ENCODE measurements at places on chromosomes 16 and 17.
A peak's percentile ranks its signal among the peaks of the same experiment; 100 is the strongest.

- DNase-seq = no peak
Observed at GRCh38 chr17:6420173-6420641, 14.7 kb downstream of the AIPL1 start.

GRCh38 chr17:36935671-36936454 is 1.4 kb upstream of the LHX1 start:
- DNase-seq = no peak

GRCh38 chr17:17070931-17071330 is 28.7 kb downstream of the MPRIP start:
- DNase-seq = no peak

GRCh38 chr16:82183004-82183397 is 13.0 kb upstream of the MPHOSPH6 start:
- DNase-seq = no peak

- DNase-seq = no peak
Observed at GRCh38 chr17:37278247-37278894, 97.4 kb upstream of the C17orf78 start.

DNA sequence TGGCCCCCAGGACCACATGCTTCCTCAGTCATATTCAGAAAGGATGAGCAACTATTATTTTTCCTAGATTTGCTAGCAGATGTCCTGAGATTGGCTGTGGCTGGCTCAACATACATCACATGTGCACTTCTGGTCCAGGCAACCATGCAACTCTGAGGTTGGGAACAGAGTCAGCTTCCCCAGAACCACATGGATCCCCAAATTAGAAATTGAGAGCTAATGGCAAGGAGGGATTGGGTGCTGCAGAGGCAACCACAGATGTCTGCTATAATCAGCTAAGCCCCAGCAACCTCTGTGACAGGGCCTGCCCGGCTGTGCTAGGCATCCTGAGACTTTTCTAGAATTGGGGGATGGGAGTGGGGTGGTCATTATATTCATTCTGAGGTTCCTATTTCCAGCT is 33.8 kb upstream of the CLEC18A start:
- no peak for DNase-seq

GRCh38 chr16:9429646-9430330 is 338.3 kb downstream of the HAPSTR1 start:
- no peak for DNase-seq

DNA sequence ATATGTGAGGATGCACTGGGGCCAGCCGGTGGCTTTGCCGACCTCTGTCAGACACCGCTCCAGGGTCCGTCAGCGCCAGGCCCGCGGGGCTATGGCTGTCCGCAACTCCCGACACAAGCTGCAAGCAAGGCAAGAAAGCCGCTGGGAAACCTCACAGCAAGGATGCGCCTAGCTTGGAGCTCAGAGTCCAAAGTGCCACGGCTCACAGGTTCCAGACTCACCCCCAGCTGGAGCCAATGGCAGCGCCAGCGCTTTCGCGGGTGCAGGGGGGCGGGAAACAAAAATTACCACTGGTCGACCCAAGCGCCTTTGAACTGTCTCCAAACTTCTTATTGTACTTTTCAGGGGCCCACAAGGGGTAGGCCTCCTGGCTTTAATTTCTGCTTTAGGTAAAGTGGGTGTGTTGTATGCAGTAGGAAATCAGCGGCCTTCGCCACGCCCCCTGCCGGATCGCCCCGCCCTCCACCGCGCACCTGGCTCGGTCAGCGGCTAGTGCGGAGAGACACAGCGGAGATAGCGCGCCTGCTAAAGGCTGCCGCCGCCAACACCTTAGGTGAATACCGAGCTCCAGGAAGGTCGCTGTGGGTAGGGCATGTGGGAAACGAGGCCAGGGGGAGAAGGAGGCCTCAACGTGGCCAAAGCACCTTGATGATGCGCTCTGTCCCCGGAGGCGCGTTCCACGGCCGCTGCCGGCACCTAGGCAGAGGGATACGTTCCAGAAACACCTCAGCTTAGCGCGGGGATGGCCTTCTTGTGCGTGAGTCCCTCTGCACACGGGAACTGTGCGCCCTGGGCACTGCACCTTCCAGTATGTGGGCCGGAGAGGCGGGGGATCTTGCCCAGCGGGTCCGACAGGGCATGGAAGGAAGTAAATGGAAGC is 61.0 kb upstream of the RBL2 start:
- peak; percentile 75 for DNase-seq

- no peak for DNase-seq
Observed at GRCh38 chr17:10777131-10777807, 26.6 kb downstream of the TMEM238L start.

- no peak for DNase-seq
Observed at GRCh38 chr16:49788572-49788971, 67.3 kb downstream of the ZNF423 start.

DNA sequence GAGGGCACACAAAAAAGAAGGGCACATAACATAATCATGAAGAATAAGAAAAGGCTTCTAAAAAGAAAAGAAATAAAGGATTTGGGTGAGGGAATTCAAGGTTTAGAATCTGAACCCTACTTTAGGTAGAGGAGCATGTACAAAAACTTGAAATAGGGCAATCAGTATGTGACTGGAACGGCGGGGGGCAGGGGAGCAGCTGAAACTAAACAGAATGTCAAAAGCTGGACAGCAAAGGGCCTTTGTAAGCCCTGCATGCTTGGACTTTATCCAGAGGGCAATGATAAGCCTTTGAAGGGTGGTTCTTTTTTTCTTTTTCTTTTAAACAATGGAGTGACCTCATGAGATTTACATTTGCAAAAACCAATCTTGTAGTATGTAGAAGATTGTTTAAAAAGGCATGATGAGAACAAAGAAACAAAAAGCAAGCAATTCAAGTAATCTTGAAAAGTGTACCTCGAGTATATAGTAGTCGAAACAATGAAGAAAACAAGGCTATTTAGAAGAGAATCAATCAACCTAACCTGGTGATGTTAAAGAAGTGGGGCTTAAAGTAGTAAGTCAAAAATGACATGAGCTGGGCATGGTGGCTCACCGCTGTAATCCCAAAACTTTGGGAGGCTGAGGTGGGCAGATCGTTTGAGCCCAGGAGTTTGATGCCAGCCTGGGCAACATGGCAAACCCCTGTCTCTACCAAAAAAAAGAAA is 46.7 kb upstream of the ANKFY1 start:
- DNase-seq = no peak

DNA sequence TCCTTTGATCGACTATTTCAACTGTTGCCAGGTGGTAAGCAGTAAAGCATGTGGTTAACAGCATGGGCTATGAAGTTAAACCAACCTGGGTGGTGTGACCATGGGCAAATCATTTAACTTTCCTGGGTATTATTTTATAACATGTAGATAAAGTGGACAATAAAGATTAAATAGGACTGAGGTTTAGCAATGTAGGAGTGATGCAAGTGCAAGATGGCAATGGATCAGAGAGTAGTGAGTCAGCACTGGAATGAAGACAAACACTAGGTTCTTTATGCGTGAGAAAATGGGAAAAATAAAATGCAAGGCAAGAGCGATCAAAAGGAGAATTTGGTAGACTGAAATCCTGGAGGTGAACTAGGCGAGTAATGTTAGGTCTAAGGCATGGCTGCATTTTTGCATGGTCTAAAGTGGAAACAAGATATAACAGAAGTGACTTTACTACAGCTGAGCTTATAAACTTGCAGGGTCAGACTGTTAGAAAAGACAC is 222.4 kb upstream of the AXIN2 start:
- no peak for DNase-seq

- DNase-seq = no peak
Observed at GRCh38 chr16:9527976-9528375, 436.5 kb downstream of the HAPSTR1 start.

DNA sequence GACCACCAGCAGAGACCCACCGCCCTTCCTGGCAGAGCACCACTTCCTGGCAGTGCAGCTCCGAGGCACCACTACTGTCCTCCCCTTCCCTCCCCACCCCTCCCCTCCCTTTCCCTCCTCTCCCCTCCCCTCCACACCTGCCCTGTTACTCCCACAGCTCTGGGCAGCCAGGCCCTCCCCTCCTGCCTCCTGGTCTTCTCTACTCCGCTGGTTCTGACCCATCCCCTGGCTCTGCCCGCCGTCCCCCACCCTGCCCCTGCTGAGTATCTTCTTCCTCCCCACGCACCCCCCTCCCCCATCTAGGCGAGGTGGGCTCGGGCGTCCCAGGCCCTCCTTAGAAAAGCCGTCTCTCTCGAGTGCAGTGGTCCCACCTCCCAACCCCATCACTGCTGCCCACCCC is 77.7 kb downstream of the AMFR start:
- DNase-seq = no peak

DNA sequence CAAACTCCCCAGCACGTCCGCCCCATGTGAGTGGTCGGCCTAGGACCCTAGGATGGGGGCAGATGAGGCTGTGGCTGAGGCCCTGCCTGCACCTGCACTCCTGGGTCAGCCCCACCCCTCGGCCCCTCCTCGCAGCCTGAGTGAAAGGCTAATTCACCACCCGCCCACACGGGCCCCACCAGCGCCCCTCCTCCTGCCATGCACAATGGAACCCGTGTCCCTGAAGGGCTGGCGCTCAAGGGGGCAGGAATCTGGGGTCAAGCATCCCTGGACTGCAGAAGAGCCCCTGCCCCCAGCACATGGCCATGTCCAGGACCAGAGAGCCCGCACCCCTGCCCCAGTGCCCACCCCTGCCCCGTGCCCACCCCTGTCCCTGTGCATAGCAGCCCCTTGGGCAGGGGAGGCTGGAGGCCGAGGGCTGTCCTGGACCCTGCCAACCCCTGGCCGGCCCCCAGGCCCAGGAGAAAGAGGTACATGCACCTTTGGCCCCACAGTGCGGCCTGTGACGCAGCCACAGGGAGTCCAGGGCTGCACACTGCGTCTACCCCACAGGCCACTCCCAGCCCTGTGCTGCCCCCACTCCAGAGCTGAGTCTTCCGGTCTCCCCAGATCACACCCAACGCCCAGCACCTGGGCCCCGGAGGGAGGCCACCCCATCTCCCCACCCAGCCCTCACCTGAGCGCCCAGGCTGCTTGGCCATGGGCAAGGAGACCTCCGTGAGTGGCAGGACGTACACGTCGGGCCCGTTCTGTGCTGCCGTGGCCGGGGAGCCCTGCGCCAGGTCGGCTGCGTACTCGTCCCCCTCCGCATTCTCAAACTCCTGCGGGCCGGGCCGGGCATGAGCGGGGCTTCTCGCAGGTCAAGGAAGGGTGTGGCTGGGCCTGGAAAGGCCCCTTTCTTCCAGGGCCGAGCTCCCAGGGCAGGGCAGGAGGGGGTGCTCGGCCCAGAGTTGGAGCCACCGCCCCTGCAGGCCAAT is 34.6 kb upstream of the PVALEF start:
- no peak for DNase-seq

DNA sequence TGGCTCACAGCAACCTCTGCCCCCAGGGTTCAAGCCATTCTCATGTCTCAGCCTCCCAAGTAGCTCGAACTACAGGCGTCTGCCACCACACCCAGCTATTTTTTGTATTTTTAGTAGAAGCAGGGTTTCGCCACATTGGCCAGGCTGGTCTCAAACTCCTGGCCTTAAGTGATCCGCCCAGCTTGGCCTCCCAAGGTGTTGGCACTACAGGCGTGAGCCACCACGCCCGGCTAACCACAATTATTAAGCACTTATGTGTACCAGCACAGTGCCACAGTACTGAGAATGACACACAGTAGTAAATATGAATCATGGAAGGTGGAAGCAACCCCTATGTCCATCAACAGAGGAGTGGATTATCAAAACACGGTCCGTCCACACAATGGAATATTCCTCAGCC is 49.8 kb downstream of the COTL1 start:
- DNase-seq = no peak

DNA sequence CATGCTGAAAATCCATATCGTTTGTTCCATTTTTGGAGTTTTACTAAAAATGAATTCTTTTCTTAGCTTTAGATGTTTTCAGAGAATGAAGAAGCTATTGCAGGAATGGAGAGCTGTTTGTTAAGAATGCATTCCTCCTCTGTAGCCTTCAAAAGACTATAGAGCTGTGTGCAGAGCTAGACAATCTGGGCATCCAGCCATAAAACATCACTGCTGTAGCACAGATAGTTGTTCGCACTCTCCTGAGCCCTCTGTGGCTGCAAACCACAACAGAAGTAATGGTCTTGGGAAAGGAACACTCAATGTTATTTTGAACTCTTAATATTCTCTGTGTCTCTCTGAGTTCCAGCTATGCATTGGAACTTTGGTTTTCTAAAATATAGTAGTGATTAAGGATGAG is 4.9 kb downstream of the TNRC6C start:
- DNase-seq = no peak

- DNase-seq = no peak
Observed at GRCh38 chr17:78735832-78736525, 46.1 kb downstream of the CYTH1 start.

- DNase-seq = no peak
Observed at GRCh38 chr16:47129755-47130435, 13.8 kb downstream of the NETO2 start.

GRCh38 chr17:4591529-4591928 is 7.2 kb downstream of the SMTNL2 start:
- no peak for DNase-seq

- no peak for DNase-seq
Observed at GRCh38 chr17:62562656-62563055, 64.8 kb upstream of the MRC2 start.

DNA sequence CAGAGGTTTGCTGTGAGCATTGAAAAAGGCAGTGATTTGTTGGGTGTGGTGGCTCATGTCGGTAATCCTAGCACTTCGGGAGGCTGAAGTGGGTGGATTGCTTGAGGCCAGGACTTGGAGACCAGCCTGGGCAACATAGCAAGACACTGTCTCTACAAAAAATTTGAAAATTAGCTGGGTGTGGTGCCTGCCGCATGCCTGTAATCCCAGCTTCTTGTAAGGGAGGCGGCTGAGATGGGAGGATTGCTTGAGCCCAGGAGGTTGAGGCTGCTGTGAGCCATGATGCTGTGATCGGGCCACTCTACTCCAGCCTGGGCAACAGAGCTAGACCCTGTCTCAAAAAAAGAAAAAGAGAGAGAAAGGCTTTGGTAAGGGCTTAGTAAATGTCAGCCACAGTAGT is 7.0 kb upstream of the NPIPB2 start:
- DNase-seq = no peak

DNA sequence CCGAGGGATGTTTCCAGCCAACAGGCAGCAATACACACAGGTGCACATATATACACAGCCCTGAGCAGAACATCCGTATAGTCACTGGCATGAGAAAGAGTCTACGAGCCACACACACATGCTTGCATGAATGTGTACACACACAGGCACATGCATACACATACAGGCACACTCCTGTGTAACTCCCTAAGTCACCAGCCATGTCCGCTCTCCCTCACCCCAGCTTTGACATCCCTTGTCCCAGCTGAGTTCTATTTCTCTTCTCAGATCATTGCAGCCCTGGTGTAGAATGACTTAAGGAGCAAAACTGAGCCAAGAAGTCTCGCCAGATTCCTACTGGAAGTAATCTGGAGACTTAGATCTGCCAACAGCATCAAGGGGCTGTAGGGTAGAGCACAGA is 13.1 kb downstream of the CDRT4 start:
- DNase-seq = no peak

- DNase-seq = no peak
Observed at GRCh38 chr17:78781104-78781892, 775 bp downstream of the CYTH1 start.
